Activated CD8-positive, alpha-beta memory T cell treated with anti-CD3 and anti-CD28 coated beads for 4 hours (primary cell): ENCODE measurements at places on chromosomes 13 and 19.
A peak's percentile ranks its signal among the peaks of the same experiment; 100 is the strongest.

GRCh38 chr19:49687566-49688316 lies 1.7 kb upstream of the ADM5 start:
- DNase-seq: no peak

DNA sequence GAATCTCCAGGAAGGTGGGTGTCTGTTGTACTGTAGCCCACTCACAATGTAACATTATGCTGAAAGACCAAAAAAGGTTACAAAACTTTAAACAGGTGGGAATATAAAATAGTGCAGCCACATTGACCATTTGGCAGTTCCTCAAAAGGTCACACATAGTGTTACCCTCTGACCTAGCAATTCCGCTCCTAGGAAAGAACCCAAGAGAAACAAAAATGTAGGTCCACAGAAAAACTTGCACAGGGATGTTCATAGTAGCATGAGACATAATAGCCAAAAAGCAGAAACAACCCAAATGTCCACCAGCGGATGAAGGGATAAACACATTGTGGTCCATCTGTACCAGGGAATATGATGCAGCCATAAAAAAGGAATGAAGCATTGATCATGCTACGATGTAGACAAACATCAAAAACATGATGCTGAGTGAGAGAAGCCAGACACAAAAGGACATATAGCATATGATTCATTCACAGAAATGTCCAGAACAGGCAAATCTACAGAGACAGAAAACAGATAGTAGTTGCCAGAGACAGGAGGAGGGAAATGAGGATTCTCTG lies 27.9 kb downstream of the CPAMD8 start:
- DNase-seq: no peak

- no peak for DNase-seq
These were observed 268.8 kb downstream of the SLITRK1 start for GRCh38 chr13:83613524-83613923.

DNA sequence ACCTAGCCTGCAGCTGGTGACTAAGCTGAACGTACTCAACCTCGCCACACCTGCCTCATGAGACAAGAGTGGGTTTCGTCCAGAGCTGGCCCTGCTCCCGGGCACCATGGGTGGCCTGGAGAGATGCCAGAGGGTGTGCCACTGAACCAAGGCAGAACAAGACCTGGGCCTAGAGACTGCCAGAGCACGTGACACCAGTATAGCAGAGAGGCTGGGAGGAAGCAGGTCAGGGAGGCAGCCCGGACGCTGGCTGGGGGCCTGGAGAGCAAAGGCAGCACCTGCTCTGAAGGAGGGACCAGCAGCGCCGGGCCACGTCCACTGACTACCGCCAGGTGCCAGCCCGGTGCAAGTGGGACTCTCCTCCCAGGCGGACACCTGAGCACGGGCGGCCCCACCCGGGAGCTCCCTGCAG lies 7.3 kb upstream of the C13orf46 start:
- DNase-seq: no peak

- no peak for DNase-seq
These were observed 303.3 kb downstream of the ATP8A2 start for GRCh38 chr13:25675060-25675459.

- no peak for DNase-seq
These were observed 71.7 kb downstream of the POSTN start for GRCh38 chr13:37526710-37527473.

- peak; percentile 53 for DNase-seq
These were observed 1.2 kb downstream of the AKT1S1 start for GRCh38 chr19:49875857-49876421.

GRCh38 chr13:34523406-34523805 lies 418.7 kb upstream of the NBEA start:
- no peak for DNase-seq

- no peak for DNase-seq
These were observed 3.1 kb downstream of the XRCC1 start for GRCh38 chr19:43572171-43572588.

GRCh38 chr19:45812297-45812696 lies 2.8 kb downstream of the RSPH6A start:
- DNase-seq: no peak

DNA sequence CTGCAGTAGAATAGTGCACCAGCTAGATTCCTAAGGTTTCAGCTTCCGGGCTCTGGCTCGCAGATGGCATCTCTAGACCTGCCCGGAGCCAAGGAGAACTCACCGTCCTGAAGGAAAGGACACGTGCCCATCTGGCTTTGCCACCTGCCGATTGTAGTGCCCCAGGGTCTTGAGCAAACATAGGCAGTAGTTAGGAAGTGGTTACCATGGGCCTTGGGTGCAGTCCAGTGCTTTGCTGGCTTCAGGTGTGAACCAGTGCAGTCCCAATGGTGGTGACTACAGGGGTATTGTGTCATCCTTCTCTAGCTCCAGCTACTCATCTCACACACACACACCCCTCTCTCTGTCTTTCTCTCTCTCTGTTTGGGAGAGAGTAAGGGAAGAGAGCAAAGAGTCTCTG lies 61.4 kb upstream of the TEX29 start:
- DNase-seq: no peak

DNA sequence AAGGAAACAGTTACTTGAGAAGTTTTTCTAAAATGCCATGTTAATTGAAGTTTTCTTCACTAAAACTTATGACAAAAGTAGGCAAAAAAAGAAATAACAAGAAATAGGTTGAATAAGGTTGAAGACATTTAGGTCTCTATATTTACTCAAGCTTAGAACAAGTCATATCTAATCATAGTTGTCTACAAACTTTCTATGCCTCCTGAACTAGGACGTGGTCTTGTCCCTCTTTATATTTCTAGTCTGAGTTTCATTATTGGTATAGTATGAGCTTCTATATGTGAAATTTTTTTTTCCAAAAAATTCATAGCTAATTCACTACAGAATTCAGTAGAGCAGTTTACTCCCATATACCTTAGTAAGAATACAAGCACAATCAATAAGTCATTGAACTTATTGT lies 836.4 kb downstream of the SLITRK6 start:
- DNase-seq: no peak

- DNase-seq: no peak
These were observed 12.3 kb downstream of the FGF9 start for GRCh38 chr13:21683034-21683733.

DNA sequence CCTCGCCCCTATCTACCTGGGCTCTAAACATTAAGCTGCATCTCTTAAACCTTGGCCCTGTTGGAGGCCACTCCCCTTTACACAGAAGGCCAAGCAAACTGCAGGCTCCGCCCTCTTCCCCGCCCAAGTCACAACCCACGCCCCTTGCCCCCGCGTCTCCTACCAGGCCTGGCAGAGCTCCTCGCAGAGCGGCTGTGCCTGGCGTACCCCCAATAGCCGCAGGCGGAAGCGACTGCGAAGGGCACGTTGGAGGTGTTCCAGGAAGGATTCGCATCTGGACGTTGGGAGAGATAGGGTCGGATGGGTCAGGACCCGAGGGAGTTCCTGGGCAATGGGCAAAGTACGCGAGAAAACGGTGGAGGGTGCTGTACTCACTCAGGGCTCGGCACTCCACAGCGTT lies 5.9 kb downstream of the RTBDN start:
- no peak for DNase-seq

- DNase-seq: peak; percentile 56
These were observed 195.6 kb downstream of the GGACT start for GRCh38 chr13:100392709-100393630.

GRCh38 chr19:51772977-51773376 lies 12.0 kb downstream of the FPR2 start:
- no peak for DNase-seq

- DNase-seq: no peak
These were observed 9.0 kb upstream of the MYDGF start for GRCh38 chr19:4678881-4679790.

DNA sequence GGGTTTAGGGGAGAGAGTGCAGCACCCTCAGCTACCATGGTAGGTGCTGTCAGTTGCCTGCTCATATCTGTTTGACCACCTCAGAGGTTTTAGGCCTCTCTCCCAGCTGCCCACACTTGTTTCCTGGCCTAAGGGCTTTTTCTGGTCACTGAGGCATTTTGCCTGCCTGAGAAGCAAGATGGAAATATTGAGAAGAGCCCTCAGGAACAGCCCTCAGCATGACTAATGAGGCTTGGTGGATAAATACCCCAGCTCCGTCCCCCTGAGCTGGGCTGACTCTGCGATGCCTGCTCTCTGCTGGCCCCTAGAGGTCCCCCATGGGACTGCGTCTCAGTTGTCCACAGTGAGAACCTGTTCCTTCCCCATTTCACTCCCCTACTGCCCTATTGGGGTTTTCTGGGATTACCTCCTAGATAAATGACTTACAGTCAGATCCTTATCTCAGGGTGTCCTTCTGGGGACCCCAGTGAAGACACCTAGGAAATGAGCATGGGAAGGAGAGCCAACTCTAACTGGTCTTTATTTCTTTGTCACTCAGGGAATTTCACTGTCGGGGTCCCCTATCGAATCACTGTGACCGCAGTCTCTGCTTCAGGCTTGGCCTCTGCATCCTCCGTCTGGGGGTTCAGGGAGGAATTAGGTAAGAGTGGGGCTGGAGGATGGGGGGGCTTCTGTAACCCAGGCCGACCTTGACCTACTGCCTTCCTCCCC lies 13.3 kb downstream of the PALM3 start:
- peak; percentile 51 for DNase-seq
